ENCODE measurements at places on chromosomes 2 and 18.
A peak's percentile ranks its signal among the peaks of the same experiment; 100 is the strongest.

DNA sequence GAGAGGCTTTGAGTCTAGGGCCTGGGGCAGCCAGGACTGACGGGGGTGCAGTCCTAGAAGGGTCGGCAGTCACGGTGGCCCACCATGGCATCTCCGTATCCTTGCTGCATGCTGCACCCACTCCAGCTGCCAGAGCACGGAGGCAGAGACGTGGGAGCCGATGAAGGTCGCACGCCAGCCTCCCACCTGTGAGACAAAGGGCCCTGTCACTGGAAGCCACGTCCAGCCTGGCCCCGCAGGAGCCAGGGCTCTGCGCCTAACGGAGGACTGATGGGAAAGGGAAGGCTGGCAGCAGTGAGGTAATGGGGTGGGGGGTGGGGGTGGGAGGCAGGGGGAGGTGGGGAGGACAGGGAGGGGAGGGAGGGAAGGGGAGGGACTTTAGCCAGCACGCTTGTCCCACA, 21.9 kb downstream of the ITM2C start:
- no peak for DNase-seq

- DNase-seq: peak; percentile 64
Observed at GRCh38 chr2:45008296-45009129, 739 bp downstream of the SIX2 start.

- peak; percentile 16 for DNase-seq
Observed at GRCh38 chr2:70009762-70010575, 48.5 kb upstream of the ASPRV1 start.

GRCh38 chr2:44326548-44327264, 34.6 kb downstream of the PREPL start:
- no peak for DNase-seq

DNA sequence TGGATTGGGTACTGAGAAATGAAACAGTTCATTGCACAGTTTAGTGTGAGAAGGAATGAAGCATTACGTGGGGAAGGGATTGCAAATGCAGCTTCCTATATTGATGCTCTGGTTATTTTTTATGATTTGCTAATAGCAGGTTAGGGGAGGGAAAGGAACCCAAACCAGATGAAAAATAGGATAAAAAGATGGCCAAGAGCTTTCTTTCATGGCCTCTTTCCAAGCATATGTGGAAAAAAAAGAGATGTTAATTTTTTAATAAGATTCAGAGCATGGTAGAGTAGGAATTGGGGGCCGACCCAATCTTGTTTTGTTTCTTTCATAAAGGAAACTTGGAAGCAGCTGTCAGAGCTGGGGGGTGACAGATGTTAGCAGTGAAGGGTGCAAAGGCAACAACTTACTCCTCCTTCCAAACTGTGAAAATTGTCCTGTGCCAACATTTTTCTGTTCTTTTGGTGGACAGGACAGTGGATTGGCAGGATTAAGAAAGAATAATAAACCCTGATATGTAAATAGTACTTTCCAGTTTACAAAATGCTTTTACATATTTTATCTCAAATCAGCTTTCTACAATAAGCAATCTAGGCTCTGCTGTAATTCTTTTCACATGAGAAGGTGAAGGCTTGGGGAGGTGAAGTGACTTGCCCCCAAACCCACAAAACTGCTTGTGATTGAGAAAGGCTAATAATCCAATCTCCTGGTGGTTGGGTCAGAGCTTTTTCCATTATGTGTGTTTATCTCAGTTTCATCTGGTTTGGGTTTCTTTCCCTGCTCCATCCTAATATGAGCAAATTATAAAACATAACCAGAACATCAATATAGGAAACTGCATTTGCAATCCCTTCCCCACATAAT, 270.1 kb downstream of the ETAA1 start:
- no peak for DNase-seq

DNA sequence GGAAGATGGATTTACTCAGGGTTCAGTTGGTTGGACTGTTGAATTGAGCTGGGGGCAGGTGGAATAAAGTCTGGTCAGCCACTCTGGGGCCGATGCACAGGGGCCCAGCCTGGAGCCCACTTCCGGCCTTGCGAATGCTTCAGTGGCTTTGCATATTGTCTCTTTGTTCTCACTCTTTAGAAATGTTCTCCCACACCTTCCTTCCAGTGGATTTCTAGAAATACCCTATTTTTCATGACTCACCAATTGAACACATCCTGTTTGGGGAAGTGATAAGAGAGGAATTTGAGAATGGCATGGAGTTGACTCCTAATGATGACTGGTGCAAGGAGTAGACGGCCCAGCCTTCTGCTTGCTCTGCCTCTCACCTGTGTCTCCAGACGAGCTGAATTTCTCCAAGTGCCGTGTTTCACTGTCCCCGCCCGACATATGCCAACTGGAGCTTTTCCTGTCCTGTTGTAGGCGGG, 28.1 kb downstream of the ASAP2 start:
- peak; percentile 28 for DNase-seq

- DNase-seq: no peak
Observed at GRCh38 chr2:156538083-156538504, 101.9 kb downstream of the GPD2 start.

GRCh38 chr18:12911025-12911928, 27.2 kb upstream of the PTPN2 start:
- DNase-seq: peak; percentile 56

DNA sequence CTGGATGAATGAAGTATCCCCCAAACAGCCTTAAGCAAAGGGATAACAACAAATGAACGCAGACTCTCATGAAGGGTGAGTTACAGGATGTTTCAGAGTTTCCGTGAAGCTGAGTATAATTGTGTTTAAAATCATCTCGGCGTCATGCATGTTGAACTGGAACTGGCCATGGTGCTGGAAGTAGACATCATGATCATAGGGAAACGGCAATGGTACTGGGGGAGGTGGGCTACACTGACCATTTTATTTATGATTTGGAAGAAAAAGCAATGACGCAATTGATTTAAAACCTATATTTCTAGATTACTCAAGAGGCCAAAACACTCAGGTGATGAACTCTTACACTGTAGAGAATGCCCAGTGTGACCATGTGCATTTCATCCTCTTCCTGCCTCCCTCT, 387.9 kb upstream of the MYT1L start:
- peak; percentile 19 for DNase-seq

GRCh38 chr2:37855283-37856041, 69.6 kb upstream of the RMDN2 start:
- peak; percentile 86 for DNase-seq

DNA sequence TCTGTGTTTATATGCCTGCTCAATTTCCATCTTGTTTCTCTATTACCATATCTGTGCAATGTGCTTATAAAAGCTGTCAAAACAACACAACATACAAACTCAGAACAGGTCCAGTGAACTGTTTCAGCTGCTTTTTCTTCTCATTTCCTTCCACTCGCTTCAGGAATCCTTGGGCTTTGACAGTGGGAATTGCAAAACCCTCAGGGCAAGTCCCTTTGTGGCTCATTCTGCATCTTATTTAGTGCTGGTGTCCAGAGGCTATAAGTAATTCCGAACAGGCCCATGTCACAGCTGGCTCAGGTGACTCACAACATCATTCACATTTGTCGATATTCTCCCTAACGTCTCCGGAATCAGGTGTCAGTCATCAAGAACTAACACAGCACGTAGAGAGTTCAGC, 309.9 kb upstream of the ZNF521 start:
- no peak for DNase-seq

DNA sequence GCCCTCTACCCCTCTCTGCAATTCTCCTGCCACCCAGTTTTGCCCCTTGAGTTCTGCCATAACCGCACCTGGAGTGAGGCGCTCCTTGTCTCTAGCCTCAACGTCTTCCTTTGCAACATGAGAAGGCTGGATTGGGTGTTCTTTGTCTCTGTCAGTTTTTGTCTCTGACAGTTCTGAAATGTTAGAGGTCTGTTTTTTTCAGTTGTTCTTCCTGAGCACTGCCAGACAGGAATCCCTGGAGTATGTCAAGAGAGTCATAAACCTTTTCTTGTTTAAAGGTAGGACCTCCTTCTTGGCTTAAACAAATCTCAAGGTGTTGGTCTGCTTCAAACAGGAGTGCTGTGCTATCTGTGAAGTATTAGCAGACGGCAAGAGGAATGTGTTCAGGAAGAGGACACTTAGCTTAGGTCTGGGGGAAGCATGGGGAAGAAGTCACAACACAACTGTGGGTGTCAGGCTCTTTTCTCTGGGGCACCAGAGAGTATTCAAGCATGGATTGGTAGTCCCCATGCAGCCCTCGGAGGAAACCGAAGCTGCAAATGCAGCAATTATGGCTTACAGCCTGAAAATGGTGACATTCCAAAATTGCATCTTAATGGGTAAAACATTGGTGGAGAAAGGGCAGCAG, 32.3 kb downstream of the AFF3 start:
- no peak for DNase-seq

GRCh38 chr2:182593394-182593975, 122.6 kb upstream of the DNAJC10 start:
- no peak for DNase-seq

GRCh38 chr18:35880788-35881455, 91.6 kb upstream of the RMP24 start:
- no peak for DNase-seq
